ENCODE measurements at places on chromosomes 5 and 9.

DNA sequence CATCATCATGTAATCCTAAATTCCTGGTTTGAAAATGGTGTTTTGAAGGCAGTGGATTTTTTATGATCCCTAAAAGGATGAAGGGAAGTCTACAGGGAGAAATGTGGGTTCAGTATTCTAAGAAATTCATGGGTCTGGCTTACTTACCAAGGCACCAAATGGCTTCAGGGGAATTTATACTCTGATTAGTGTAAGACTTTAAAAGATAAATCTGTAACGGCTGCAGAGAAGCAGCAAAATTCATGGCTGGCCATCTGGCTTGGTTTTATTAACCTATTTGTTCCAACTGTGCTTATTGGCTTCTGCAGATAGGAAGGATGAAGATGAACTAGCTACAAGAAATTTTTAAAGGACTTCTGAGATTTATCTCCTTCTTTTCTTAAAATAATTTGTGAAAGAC is 222.8 kb downstream of the TENT4A start:
- no peak for DNase-seq

- no peak for DNase-seq
Observed at GRCh38 chr5:80481019-80481893, 6.6 kb upstream of the FAM151B start.

- DNase-seq: no peak
Observed at GRCh38 chr9:136854113-136854841, 2.1 kb downstream of the MAMDC4 start.

GRCh38 chr5:112958093-112959088 is 18.2 kb upstream of the DCP2 start:
- no peak for DNase-seq

DNA sequence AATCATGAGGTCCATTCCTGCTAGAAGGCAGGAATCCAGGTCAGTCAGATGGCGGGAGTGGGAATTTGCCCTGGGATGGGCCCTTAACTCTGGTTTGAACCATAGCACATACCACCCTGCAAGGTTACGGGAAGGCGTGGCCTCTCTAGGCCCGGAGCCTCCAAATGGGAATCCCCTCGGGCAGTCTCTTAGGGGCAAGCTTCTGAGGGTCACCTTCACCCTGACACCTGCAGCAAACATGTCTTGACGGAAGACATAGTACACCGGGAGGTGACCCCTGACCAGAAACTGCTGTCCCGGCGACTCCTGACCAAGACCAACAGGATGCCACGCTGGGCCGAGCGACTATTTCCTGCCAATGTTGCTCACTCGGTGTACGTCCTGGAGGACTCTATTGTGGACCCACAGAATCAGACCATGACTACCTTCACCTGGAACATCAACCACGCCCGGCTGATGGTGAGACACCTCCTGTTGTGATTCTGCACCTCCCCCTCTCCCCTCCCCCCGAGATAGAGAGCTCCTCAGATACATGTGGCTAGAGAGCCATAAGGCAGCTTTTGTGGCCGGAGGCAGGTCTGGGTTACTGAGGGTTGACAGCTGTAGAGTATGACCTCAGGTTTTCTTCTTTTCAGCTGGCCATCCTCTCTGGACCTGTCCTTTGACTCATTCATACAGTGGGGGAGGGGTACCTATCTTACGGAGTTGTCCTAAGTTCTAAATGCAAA is 957 bp downstream of the PRELID1 start:
- DNase-seq: no peak

DNA sequence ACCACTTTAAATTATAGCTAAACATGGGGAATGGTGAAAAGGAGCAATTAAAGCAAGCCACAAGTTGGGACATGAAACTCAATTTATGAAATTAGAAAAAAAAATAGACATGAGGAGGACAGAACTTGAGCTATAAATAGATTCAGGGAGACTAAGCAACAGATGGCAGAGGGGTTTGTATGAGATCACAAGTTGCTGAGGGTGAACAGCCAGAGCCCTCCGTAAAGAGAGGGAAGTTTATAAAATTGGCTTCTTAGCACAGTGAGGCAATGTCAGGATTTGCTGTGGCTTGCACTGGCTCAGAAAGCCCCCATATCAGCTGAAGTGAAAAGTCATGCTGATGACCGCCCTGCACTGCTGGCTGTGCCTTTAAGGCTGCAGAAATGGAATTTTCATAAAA is 443.4 kb upstream of the CD180 start:
- DNase-seq: no peak

DNA sequence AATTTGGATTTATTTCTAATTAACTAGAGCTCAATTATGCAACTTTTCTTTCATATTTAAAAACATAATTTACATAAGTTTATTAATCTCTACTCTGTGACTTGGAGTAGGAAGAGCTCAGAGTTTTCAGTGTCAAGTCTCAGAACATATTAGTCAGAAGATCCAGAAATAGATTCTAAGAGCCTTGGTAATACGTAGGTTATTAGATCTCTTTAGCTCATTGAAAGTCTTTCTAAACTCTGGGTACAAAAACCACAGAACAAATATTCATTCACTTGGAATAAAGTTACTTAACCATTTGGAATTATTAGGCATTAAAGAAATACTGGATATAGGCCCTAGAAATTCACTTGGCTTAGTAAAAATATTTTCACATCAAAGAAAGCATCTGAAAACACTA is 26.3 kb upstream of the ISCA1 start:
- no peak for DNase-seq

- DNase-seq: no peak
Observed at GRCh38 chr5:42148813-42149212, 223.7 kb downstream of the FBXO4 start.

- DNase-seq: no peak
Observed at GRCh38 chr5:117103703-117104102, 529.1 kb upstream of the SEMA6A start.

DNA sequence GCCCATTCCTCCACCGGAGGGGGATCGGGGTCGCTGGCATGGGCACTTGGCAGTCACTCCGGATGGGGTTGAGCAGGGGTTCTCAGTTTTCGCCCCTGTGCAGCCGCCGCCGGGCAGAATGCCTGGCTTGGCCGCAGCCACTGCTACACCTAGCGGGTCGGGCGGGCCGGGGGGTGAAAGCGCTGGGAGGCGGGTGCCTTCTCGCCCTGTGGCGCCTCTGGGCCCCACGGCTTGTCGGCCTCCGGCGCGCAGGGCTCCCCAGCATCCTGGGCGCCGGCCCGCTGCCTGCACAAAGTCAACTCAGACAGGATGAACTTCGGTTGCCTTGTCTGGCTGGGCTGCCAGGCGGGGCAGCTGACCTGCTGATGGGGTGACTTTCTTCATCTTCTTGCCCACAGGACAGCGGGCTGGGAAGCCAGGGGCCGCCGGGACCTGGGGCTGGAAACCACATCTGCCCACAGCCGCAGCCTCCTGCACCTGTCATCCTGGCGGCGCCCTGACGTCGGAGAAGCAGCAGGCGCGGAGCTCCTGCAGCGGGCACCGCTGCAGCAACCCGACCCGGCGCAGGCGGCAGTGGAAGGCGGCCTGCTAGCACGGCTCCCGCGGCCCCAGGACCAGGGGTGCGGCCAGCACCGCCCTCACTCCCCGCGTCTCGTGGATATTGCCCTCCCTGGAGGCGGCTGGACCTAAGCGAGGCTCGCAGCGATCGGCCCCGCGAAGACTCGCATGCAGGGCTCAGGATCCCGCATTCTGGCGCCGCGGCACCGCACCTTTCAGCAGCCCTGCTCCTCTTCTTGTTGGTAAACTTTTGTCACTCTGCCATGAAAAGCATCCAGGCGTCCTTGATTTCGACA is 1.3 kb upstream of the ANKRD18A start:
- DNase-seq: peak; percentile 46

Measured in activated effector memory CD4-positive, alpha-beta T cell treated with Interleukin-2 at 50 U/mL for 16 hours (primary cell).